Choroid plexus epithelial cell (primary cell): ENCODE measurements at places on chromosomes 2 and 18.

- DNase-seq, result no peak
Observed at GRCh38 chr2:173058097-173058496, 17.5 kb upstream of the MAP3K20 start.

DNA sequence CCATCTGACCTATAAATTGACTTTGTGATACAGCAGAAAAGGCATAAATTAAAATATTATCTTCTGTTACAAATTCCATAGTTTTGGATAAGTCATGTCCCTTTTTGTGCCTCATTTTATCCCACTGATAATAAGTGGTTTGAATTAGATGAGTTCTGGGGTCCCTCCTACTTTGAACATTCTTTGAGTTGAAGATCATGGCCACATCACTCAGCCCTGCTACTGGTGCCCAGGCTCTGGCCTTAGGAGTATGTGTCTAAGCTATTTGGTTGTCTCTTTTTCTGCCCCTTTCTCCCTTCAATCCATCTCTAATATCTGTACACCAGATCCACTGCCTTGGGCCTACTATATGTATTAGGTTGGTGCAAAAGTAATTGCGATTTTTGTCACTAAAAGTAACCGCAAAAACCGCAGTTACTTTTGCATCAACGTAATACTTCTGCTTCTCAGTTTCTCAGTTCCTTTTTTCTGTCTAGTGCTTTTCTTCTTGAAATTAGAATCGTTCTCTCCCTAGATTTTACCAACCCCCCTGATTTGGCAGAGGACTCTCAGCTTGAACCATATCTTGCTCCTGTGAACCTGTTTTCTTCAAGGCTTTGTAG lies 362.5 kb upstream of the TNP1 start:
- DNase-seq, result no peak

DNA sequence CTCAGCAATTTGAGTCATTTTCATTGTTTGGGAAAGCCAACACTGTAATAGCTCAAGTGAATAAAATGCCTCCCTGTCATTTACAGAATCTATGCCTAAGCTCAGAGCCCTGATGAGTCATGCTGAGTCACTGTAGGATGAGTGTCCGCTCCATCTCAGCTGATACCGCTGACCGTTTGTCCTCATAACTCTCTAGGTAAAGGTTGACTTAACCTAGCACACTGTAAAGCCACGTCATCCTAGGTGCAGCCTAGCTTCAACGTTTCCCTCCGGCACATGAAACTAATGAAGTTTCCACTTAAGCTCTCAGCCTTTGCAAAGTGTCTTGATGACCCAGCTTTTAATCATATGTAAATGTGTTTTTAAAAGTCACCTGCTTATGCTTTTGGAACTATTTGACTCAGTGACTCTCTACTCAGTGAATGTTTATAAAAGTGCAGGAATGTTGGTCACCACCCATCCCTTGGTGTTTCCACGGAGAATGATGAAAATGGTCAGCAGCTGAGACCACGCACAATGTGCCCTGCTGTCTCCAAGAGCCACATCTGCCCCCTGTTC lies 154.0 kb downstream of the PMAIP1 start:
- DNase-seq, result peak; percentile 89

- no peak for DNase-seq
Observed at GRCh38 chr2:128596396-128597120, 277.9 kb upstream of the HS6ST1 start.

DNA sequence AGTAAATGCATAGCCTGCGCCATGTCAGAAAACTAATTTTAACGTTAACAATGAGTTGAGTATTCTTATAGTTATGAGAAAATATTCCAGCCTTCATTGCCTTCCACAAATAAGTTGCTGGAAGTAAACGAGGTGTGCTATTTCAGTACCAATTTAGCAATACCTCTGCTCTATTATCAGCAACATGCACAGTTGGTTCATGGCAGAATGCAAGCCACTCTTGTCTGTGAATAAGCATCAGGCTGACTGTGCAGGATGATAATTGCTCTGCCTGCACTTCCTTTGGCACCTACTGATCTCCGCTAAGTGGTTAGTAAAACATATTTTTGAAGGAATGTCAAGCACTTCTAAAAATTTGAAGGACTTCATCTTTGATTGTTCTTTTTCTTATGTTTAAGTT lies 261.9 kb upstream of the SIX3 start:
- DNase-seq, result no peak

GRCh38 chr2:15624903-15625302 lies 33.2 kb downstream of the DDX1 start:
- no peak for DNase-seq
